ENCODE measurements at places on chromosomes 5 and 9. TPM values are rescaled to one million over a fixed set of nuclear protein-coding genes. Genes with fewer than 3 reads are reported as not detected.

DNA sequence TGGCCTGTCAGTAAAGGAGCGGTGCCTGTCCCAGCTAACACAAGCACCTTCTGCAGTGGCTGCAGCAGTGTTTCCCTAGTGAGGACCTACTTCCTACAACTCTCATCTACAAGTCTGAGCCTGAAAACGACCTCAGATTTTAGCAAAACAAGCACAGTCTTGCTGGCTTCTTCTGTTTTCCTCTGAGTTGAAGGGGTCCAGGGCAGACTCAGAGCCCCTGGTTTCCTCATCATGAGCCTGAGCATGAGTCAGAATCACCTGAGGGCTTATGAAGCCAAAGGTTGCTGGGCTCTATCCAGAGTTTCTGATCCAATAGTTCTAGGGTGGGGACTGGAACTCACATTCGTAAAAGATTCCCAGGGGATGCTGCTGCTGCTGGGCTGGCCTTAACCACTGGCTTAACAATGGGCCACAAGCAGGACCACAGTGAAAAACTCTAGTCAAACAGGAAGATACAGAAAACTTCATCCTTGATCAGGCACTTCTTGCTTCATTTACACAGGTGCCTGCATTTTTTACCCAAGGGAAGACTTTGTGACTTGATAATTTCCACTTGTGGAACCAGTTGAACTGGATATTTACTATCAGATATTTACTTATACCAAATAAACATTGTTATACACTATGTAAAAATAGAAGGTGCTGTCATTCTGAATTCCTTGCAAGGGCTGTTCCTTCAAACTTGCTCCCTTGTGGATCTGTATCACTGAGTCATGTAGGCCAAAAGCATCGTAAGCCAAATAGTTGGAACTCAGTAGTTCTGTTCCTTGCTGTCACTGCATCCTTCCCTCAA is 4.3 kb upstream of the ACER2 start:
- H3K27me3 ChIP-seq, result no peaks in the 10 kb centered on the region
- no peak overlapping the region for H3K27ac ChIP-seq
- H3K4me1 ChIP-seq, result peaks cover under 1% of the 10 kb centered on the region
- no peak overlapping the region for H3K4me3 ChIP-seq
- H3K36me3 ChIP-seq, result no peaks in the 10 kb centered on the region

The SPINK6 gene
- not detected for total RNA-seq

- no peak overlapping the region for H3K4me3 ChIP-seq
- H3K36me3 ChIP-seq, result no peaks in the 10 kb centered on the region
- no peak overlapping the region for H3K27ac ChIP-seq
- no peaks in the 10 kb centered on the region for H3K27me3 ChIP-seq
- DNase-seq, result no peak
These were observed 107.3 kb upstream of the DAPK1 start for GRCh38 chr9:87390361-87390760.

The OR1J2 gene
- total RNA-seq, result 3.2 TPM

GRCh38 chr9:37425298-37425752 is 2.8 kb downstream of the GRHPR start:
- no peak overlapping the region for H3K27ac ChIP-seq
- no peak overlapping the region for H3K4me3 ChIP-seq

The CDC20B gene
- total RNA-seq, result not detected

- no peak for DNase-seq
- no peaks in the 10 kb centered on the region for H3K4me1 ChIP-seq
- H3K4me3 ChIP-seq, result no peak overlapping the region
- H3K27ac ChIP-seq, result no peak overlapping the region
These were observed 79.3 kb upstream of the FBXW11 start for GRCh38 chr5:172085738-172086137.

The DCTN3 gene
- total RNA-seq, result 48.1 TPM

DNA sequence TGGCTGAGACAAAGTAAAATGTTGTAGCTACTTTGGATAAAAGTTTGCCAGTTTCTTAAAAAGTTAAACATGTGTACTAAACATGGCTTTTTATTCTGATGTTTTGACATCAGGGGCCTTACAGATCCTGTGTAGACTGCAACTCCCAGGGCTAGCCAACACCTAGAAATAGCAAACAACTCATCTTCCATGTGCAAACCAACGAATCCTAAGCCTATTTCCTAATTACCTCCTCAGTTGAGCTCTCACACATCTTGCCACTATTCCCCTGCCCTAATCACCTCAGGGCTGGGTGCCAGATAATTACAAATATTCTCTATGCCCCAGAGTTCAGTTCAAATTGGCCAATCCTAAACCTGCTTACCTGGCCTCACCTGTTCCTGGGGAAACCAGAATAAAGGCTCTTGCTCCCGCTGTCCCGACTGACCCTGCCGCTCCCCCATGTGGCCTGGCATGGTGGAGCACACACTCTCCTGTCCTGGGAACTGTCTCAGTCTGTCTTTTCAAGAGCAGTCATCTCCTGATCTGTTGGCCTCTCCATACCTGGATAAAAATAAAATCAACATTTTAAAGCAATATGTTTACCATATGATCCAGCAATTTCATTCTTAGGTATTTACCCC is 37.1 kb upstream of the FAM169A start:
- no peaks in the 10 kb centered on the region for H3K36me3 ChIP-seq
- H3K27me3 ChIP-seq, result no peaks in the 10 kb centered on the region
- DNase-seq, result no peak
- H3K4me3 ChIP-seq, result no peak overlapping the region
- H3K4me1 ChIP-seq, result no peaks in the 10 kb centered on the region

DNA sequence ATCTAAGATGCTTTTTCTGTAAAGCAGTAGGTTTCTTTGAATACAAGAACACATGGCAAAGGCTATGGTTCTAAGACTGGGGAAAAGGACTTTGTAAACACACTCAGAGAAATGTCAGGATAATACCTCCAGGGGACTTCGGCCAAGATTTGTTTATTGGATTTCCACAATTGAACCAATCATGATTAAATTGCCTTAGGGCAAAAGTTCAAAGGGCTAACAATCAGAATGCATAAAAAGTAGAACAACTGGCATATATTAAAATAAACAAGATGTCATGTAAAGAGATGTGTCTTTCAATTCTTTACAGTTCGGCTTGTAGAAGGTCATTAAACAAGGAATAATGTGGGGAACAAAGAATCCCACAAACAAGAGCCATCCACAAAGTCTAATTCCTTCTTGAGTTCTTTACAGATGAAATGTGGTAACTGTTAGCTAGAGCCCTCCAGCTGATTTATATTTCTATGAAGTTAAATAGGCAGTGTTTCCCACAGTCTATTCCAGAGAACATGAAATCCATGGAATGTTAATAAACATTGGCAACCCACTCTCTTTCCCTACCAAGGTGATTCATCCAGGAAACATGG is 565.5 kb downstream of the ZNF608 start:
- peaks cover 8% of the 10 kb centered on the region for H3K4me1 ChIP-seq
- H3K27me3 ChIP-seq, result no peaks in the 10 kb centered on the region
- no peak for DNase-seq
- no peak overlapping the region for H3K27ac ChIP-seq
- H3K4me3 ChIP-seq, result no peak overlapping the region
- H3K36me3 ChIP-seq, result no peaks in the 10 kb centered on the region

- H3K36me3 ChIP-seq, result peaks cover 6% of the 10 kb centered on the region
- H3K4me3 ChIP-seq, result no peak overlapping the region
- no peaks in the 10 kb centered on the region for H3K27me3 ChIP-seq
- no peak for DNase-seq
These were observed 67.5 kb downstream of the TLE1 start for GRCh38 chr9:81621785-81622259.

DNA sequence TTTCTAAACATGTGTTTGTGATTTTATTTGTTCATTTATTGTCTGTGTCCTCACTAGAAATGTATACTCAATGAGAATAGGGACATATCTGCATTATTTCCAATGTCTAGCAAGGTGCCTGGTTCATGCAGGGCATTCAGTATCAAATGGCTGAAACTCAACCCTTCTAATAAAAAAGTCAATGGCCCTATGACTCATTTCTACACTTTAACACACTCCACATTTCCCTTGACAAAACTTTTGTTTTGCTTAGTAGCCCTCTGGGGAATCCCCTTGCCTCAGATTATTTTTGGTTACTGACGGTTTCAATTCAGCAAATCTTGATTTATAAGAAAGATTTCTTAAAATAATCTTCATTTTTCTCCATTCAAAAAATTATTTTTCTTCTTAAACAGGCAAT is 206.0 kb upstream of the DMRTA1 start:
- H3K4me1 ChIP-seq, result peaks cover 6% of the 10 kb centered on the region
- no peaks in the 10 kb centered on the region for H3K27me3 ChIP-seq
- no peaks in the 10 kb centered on the region for H3K36me3 ChIP-seq
- no peak overlapping the region for H3K4me3 ChIP-seq
- no peak overlapping the region for H3K27ac ChIP-seq

The TPPP gene
- total RNA-seq, result 9.9 TPM

The IFNA2 gene
- not detected for total RNA-seq

The PGM5 gene
- 79.3 TPM for total RNA-seq

GRCh38 chr5:119452060-119452372 is 281 bp upstream of the HSD17B4 start:
- no peaks in the 10 kb centered on the region for H3K4me1 ChIP-seq
- DNase-seq, result no peak
- H3K36me3 ChIP-seq, result no peaks in the 10 kb centered on the region
- peak overlapping the region; percentile 92 for H3K27ac ChIP-seq

- no peak for DNase-seq
- H3K4me1 ChIP-seq, result no peaks in the 10 kb centered on the region
- no peak overlapping the region for H3K4me3 ChIP-seq
- H3K27ac ChIP-seq, result no peak overlapping the region
- no peaks in the 10 kb centered on the region for H3K36me3 ChIP-seq
- H3K27me3 ChIP-seq, result no peaks in the 10 kb centered on the region
These were observed 147.1 kb downstream of the ENC1 start for GRCh38 chr5:74493411-74493810.

The DIPK1B gene
- total RNA-seq, result 6.9 TPM

The ABO gene
- 0.21 TPM for total RNA-seq

DNA sequence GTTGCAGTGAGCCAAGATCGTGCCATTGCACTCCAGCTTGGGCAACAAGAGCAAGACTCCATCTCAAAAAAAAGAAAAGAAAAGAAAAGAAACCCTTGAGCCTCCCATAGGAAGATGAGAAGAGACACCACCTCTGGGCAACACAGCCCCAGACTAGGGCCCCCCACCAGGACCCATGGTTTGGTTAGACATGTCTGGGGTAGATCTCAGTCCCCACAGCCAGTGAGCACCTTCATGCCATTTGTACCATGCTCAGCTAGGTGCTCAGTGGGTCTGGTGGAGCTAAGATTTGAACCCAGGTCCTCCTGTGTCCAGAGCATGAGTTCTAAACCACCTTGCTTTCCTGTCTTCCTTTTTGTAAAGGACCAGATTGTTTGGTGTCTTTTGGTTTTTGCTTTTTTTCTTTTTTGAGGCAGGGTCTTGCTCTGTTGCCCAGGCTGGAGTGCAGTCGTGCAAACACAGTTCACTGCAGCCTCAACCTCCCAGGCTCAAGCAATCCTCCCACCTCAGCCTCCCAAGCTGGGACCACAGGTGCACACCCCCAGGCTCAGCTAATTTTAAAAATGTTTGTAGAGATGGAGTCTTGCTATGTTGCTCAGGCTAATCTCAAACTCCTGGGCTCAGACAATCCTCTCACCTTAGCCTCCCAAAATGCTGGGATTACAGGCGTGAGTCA is 11.7 kb downstream of the OLFML2A start:
- H3K36me3 ChIP-seq, result no peaks in the 10 kb centered on the region
- no peaks in the 10 kb centered on the region for H3K27me3 ChIP-seq
- no peak overlapping the region for H3K27ac ChIP-seq
- no peaks in the 10 kb centered on the region for H3K4me1 ChIP-seq
- DNase-seq, result no peak

- H3K27me3 ChIP-seq, result no peaks in the 10 kb centered on the region
- no peaks in the 10 kb centered on the region for H3K4me1 ChIP-seq
- no peak overlapping the region for H3K4me3 ChIP-seq
- no peaks in the 10 kb centered on the region for H3K36me3 ChIP-seq
- H3K27ac ChIP-seq, result no peak overlapping the region
These were observed 8.5 kb downstream of the HCN1 start for GRCh38 chr5:45687701-45688100.

The NKD2 gene
- 1.5 TPM for total RNA-seq

The GPX8 gene
- 39.2 TPM for total RNA-seq

Data from thoracic aorta (tissue), 2 donors.